Right atrium auricular region (tissue), 2 donors: ENCODE measurements at places on chromosomes 12 and 14.

DNA sequence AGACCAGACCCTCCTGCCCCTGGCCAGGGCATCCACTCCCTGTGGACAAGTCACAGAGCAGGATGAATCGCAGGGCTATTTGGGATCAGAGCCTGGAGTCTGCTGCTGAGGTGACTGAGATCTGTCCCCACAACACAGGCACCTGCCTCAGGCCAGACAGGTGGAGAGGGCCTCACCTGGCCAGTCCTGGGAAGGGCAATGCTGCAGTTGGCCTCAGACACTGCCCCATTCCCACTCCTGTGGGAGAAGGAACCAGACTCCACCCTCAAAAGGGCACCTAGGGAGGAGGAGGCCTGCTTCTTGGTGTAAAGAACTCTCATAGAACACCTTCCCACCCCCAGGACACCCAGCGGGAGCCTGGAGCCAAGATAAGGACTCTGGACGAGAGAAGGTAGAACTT, 48.3 kb upstream of the PLEKHG6 start:
- DNase-seq: no peak

DNA sequence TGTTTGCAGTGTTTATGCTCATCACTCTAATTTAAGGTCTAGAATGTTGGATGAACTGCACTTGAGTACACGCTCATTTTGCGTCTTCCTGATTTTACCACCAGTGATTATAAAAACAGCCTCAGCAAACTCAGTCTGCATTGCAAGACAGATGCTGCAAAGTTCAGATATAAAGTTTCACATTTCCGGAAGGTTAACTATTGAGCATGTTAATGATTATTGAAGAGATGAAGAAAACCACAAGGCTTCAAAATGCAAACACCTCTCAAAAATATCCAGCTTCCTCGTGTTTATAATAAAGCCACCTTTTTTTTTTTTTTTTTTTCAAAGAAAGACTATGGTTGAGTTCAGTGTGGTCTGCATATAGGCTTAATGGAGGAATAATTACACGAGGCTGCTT, 92.1 kb upstream of the BMP4 start:
- DNase-seq: no peak

DNA sequence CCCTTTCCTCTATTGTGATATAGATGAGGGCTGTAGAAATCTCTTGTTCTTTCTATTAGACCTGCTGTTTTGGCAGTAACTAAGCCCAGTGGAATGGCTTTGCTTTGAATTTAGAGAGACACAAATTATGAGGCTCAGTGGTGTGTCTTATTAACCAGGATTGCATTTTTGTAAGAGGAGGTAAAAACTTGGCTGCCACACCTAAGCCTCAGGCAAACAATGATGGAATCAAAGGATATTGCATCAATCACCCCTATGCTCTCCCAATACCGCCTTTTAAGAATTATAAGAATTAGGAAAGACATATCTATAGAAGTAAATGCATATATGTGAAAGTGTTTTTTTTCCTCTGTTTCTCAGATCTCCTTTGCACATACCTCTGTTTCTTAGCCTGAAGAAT, 63.3 kb downstream of the ACSS3 start:
- no peak for DNase-seq

GRCh38 chr12:122081697-122082221, 3.2 kb downstream of the MLXIP start:
- DNase-seq: no peak

DNA sequence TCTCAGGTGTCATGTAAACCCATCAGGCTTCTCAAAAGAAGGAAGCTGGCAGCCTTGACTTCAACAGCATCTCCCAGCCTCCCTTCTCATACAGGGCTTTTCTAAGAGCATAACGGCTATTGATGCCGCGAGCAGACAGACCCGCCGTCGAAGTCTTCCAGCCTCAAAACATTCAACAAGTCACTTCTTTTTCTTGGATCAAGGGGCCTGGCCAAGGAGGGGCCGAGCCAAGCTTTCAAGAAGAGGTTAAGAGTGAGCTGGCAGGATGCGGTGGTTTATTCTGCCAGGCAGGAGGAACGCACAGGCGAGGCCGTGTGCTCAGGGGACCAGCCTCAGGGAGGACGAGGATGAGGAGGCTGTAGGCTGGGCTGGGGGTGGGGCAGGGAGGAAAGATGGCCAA, 102.9 kb upstream of the RFLNA start:
- no peak for DNase-seq
